ENCODE measurements at places on chromosomes 11 and 22.
A peak's percentile ranks its signal among the peaks of the same experiment; 100 is the strongest.

DNA sequence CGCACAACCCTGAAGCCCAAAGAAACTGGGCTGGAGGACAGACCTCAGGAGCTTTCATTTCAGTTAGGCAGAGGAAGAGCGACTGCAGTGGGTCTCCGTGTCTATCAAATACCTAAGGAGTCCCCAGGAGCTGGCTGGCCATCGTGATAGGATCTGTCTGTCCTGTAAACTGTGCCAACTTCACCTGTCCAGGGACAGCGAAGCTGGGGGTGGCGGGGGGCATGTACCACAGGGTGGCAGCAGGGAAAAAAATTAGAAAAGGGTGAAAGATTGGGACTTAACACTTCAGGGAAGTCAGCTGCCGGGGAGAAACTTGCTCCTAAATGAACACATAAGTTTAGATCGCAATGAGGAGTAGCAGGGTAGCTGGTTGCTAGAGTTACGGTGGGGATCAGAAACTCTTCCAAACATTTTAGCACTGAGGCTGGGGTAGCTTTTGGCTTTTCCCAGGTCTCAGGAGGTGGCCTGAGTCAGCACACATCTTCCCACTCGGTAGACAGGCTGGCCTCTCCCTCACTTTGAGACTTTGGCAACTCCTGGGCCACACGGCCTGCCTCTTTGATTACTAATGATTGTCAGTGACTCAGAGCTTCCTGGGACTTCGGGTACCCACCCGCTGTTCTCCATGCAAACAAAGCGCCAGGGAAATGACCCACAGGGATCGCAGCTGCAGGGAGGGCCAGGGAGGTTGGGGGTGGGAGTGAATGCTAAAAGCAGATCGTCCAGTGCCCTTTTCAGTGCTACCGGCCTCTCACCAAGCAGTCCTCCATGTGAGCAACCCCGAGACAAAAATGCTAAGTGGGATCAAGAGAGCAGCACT lies 2.9 kb upstream of the MTFP1 start:
- peak; percentile 44 for DNase-seq

DNA sequence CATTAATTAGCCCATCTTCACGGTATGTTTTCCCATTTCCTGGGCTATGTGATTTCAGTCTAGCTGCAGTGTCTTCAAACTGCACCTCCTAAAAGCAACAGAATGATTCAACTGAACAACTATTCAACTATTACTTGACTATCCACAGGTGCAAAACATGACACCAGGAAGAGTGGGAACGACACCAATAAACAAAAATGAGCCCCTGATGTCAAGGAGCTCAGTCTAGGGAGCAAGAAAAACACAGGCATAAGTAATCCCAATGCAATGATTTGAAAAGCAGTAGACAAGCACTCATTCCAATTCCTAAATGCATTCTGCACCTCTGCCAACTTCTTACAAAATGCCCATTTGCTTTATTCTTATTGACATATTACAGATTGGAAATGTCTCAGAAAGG lies 285.6 kb downstream of the ETS1 start:
- DNase-seq: no peak

DNA sequence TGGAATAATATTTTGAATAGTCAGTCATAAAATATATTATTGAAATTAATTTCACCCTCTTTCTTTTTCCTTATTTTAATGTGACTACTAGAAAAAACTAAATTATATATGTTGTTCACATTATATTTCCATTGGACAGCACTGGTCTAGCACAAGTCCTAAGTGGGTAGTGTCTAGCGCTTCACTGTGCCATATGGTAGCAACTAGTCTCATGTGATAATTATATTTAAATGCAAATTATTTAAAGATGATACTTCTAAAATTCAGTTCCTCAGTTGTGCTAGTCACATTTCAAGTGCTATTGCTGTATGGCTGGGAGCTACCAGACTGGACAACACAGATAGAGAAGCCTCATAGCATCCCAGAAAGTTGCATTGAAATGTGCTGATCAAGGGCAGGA lies 19.1 kb upstream of the LDLRAD3 start:
- no peak for DNase-seq

DNA sequence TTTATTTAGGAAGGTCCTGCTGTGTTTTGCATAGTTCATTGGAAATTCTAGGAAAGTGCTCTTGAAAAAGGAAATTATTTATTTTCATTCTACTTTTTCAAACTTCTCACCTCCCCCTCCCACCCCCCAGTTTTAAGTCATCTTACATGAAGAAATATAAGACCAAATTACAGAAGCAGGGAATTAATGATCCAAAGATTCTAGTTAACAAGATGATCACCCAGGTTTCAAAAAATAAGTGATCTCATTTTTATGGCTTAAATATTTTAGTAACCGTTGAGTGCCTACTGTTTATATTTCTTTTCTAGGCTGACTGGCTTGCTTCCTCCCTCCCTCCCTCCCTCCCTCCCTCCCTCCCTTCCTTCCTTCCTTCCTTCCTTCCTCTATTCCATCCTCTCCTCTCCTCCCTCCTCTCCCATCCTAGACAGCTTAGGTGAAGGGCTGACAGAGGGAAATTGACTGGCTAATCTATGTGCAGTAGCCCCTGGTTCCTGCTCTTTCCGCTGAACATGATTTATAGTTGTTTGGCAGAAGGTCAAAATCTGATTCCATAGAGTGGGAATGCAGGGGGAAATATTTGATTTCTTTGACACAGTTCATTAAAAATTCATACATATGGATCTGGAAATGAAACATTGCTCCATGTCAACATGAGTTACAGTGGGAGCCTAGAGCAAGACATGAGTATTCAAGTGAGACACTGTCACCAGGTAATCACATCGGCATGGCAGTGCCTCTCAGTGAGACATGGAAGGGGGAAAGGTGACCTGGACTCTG lies 123.4 kb downstream of the COMMD9 start:
- no peak for DNase-seq

DNA sequence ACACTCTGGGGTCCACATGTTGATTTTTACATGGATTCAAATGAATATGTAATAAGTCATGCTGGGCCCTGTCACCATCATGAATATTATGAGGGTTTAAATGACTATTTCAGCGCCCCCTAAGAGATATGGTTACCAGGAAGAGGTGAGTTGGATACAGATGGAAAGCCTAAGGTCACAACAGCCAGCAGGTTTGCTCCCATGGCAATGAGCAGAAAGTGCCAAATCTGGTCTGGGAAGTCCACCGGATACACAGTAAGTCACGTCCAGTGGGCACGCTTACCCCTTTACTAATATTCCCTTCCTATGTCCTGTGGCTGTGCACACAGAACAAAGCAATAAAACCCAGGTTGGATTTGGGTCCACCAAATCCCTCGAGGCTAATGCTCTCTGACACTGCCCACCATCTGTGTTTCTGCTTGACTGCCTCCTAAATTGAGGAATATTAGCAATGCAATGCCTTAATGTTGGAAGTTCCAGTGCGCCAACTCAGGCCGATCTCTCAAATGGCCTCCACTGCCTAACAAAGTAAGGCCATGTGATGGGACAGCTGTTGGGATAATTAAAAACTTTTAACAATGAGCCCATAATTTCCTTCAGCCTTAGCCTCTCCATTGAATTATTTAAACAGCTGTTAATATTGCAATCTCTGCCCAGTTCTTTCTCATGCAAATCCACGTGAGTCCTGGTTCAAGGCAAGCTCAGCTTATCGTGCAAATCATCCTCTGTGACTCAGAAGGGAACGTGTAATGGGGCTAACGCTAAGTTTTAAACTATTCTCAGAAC lies 97.6 kb downstream of the SLC1A2 start:
- no peak for DNase-seq

GRCh38 chr11:27218421-27219038 lies 144.5 kb downstream of the CCDC34 start:
- no peak for DNase-seq

- DNase-seq: no peak
Observed at GRCh38 chr11:73333640-73334383, 25.7 kb downstream of the ARHGEF17 start.

- no peak for DNase-seq
Observed at GRCh38 chr22:40243891-40244290, 66.2 kb downstream of the TNRC6B start.

- DNase-seq: no peak
Observed at GRCh38 chr22:36921309-36922104, 8.1 kb downstream of the CSF2RB start.

DNA sequence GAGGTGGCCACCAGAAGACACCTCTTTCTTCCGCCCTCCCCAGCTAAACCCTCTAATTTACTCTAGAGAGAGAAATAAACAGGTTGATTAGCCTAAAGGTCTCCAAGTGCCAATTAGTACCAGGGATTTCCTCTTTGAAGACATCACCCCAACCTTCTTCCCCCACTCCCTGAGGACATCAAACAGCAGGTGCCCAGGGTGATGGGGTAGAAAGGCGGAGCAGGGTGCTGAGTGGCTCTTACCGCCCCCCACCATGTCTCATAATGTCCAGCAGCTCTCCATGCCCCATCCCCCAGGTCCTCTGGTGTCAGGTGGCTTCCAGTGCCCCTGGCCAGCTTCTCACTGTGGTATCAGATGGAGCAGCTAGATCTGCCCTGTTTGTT lies 5.3 kb upstream of the GNAZ start:
- no peak for DNase-seq

- DNase-seq: no peak
Observed at GRCh38 chr22:38075961-38076360, 8.0 kb downstream of the SLC16A8 start.

- DNase-seq: no peak
Observed at GRCh38 chr11:65428578-65429067, 6.0 kb downstream of the NEAT1 start.

GRCh38 chr11:115078461-115079438 lies 400.4 kb downstream of the NXPE2 start:
- no peak for DNase-seq

GRCh38 chr22:49088801-49089791 lies 738.6 kb downstream of the BRD1 start:
- no peak for DNase-seq

DNA sequence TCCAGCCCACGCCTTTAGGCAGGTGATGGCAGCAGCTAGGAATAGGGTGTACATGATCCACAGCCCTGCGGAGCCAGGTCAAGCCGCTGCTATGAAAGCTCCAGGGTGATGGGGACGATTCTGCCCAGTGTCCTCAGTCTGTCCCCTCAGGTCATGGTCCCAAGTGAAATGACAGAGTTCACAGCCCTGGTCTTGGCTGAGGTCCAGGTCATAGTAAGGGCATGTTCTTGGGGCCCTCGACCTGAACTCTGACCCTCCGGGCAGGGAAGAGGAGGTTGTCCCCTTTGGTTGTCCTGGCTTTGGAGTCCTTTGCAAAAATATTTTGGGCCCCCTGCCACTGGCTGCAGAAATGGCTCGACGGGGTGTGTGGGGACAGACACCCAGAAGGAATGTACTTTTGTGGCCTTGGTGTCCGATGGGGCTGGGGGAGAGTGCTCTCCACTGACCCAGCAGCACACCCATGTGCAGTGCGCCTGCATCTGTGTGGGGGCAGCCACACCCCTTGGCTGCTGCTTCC lies 7.3 kb downstream of the C22orf31 start:
- no peak for DNase-seq

- DNase-seq: no peak
Observed at GRCh38 chr11:133541021-133541719, 8.9 kb upstream of the OPCML start.

DNA sequence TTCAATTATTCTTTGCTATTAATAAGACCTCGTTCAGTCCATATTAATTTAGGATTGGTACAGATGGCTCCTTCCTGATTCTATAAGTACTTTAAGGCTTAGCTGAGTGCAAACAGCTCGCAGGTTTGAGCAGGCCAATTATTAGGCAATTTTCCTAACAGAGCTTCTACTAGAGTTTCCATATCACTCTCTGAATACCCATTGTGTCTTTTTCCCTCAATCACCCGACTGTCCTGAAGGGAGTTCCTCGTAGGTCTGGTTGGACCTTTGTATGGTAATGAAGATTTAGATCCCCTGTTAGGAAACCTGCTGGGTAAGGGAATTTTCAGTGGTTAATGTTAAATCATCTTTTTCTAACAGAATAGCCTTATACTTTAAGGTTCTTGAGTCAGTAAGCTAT lies 61.1 kb downstream of the ARHGAP42 start:
- DNase-seq: no peak

GRCh38 chr11:3617990-3618389 lies 23.8 kb downstream of the ART5 start:
- DNase-seq: no peak

DNA sequence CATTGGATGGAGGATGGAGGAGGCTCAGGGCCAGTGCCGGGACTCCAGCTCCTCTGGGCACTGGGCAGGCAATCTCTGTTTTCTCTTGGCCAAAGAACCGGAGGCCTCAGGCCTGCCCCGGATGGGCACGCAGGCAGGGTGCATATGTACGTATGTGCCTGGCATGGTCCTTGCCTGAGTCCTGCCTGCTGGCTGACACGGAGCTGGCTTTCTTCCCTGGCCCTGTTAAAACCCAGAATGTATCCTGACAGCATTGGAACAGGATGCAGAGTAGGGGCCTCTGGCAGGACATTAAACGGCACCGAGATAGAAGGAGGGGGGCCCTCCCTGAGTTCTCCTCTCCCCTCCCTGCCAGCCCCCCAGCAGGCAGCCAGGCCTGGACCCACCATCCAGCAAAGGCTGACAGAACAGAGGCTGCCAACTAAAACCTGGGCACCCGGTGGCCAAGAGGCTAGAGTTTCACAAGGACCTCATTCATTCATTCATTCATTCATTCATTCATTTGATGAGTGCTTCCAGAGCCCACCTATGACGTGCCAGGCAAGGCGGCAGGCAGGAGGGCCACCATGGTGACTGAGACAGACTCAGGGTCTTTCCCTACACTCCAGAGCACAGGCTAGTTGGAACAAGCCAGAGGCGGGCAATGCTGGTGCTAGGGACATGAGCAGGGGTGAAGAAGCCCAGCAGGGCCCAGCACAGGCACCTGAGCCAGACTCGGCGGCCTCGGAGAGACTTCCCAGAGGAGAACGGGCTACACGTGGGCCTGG lies 28.8 kb downstream of the FLRT1 start:
- no peak for DNase-seq

DNA sequence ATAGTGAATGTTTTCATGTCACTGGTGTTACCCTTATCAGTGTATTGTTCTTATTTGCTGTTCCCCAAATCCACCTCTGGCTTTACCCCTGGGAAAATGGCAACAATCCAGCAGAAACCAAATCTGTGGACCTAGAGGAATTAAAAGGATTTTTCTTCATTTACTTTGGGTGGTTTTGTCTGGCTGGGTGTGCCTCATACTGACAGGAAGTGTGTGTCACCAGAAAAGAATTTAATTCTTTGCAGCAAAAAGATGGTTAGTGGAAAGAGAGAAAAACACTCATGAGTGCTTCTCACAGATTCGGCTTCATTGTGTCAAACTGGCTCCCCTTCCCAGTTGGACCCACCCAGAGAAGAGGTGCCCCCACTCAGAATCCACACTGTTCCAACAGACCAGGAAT lies 38.9 kb downstream of the FZD4 start:
- no peak for DNase-seq

GRCh38 chr22:30202531-30203006 lies 44.0 kb downstream of the LIF start:
- no peak for DNase-seq

DNA sequence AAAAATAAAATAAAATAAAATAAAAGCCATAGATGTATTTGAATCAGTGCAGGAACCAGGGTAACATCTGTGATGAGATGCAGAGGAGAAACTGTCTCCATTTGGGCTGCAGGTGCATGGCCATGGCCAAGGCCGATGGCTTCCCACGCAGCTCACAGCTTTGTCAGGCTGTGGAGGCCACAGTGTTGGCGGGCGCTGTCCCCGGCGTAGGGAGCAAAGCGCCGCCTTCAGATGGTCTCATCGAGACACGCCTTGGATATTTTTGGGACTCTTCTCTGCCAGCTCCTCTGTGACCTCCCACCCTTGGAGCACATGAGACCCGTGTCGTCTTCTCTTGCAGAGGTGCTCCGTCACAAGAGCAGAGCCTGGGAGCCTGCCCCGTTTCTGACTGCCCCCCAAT lies 38.6 kb downstream of the MUC6 start:
- DNase-seq: no peak

- DNase-seq: no peak
Observed at GRCh38 chr11:69180726-69181125, 25.0 kb downstream of the SMIM38 start.
